ENCODE measurements at places on chromosomes 4 and X. TPM values are rescaled to one million over a fixed set of nuclear protein-coding genes. Genes with fewer than 3 reads are reported as not detected.
A peak's percentile ranks its signal among the peaks of the same experiment; 100 is the strongest.

DNA sequence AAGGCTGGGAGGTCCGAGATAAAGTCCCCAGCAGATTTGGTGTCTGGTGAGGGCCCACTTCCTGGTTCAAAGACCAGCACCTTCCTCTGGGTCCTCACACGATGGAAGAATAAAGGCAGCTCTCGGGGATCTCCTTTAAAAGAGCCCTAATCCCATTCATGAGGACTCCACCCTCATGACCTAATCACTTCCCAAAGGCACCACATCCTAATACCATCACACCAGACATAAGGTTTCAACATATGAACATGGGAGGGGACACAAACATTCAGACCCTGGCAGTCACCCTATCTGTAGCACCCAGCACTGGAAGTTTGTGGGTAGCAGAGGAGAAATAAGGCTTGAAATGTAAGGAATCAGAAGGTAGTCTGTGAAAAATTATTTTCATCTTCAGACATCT is 112.9 kb upstream of the NOCT start:
- DNase-seq: no peak
- H3K27ac ChIP-seq: no peak overlapping the region
- H3K27me3 ChIP-seq: no peaks in the 10 kb centered on the region
- peaks cover 8% of the 10 kb centered on the region for H3K4me1 ChIP-seq

DNA sequence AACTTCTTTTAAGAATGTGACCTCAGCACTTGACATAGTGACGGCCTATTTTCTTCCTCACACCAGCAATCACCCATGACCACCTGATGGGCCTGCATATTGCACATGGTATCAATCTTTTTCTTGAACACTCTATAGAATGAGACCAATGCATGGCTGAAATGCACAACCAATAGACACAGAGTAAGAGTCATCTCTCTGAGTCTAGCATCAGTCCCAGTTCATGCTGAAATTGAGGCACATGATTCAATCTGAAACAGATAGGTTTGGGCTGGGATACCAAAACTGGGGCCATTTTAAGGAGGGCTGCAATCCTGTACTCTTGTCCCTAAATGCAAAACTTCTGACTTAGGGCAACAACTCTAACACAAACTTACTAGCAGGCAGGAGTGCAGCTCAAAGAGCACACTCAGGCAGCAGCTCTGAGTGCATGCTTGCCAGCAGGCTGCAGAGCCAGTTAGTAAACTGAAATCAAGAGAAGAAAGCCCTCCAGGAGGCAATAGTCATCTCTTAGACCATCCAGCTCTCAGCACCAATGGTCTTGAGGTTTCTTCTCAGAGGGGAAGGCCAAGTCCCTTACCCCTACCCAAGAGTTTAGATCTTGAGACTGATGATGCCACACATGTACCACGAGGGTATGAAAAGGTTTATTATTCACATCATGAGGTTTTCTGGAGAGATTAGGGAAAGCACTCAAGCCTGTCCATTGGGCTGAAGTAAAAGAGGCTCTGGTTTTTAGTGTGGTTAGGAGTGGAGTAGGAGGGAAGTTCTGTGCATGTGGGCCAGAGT is 24.7 kb upstream of the GPR101 start:
- no peak overlapping the region for H3K4me3 ChIP-seq
- H3K36me3 ChIP-seq: no peaks in the 10 kb centered on the region
- no peaks in the 10 kb centered on the region for H3K4me1 ChIP-seq
- H3K27me3 ChIP-seq: peaks cover 51% of the 10 kb centered on the region

GRCh38 chrX:155966876-155967275 is 30.6 kb upstream of the IL9R start:
- H3K4me1 ChIP-seq: no peaks in the 10 kb centered on the region
- H3K4me3 ChIP-seq: no peak overlapping the region
- H3K36me3 ChIP-seq: peaks cover 6% of the 10 kb centered on the region
- H3K27ac ChIP-seq: no peak overlapping the region
- DNase-seq: no peak
- no peaks in the 10 kb centered on the region for H3K27me3 ChIP-seq

DNA sequence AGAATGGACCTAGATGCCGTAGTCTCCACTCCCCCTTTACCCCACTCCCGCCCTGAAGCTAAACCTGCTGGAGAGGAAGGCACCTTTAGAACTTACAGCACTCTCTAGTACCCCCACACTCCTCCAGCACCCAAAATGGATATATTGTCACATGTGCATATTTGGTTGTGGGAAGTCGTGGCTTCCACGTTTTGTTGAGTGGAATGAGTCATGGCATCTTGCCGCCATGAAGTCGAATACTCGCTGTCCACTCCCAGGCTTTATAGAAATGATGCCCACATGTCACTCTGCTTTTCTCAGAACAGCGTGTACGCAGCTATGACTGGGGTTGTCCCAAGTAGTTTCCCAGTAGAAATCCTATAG is 545 bp downstream of the ABCE1 start:
- H3K4me3 ChIP-seq: peak overlapping the region; percentile 86
- H3K27ac ChIP-seq: peak overlapping the region; percentile 98
- no peak for DNase-seq
- H3K4me1 ChIP-seq: peaks cover 19% of the 10 kb centered on the region

GRCh38 chr4:171612907-171613306 is 200.3 kb upstream of the GALNTL6 start:
- no peak overlapping the region for H3K4me3 ChIP-seq

DNA sequence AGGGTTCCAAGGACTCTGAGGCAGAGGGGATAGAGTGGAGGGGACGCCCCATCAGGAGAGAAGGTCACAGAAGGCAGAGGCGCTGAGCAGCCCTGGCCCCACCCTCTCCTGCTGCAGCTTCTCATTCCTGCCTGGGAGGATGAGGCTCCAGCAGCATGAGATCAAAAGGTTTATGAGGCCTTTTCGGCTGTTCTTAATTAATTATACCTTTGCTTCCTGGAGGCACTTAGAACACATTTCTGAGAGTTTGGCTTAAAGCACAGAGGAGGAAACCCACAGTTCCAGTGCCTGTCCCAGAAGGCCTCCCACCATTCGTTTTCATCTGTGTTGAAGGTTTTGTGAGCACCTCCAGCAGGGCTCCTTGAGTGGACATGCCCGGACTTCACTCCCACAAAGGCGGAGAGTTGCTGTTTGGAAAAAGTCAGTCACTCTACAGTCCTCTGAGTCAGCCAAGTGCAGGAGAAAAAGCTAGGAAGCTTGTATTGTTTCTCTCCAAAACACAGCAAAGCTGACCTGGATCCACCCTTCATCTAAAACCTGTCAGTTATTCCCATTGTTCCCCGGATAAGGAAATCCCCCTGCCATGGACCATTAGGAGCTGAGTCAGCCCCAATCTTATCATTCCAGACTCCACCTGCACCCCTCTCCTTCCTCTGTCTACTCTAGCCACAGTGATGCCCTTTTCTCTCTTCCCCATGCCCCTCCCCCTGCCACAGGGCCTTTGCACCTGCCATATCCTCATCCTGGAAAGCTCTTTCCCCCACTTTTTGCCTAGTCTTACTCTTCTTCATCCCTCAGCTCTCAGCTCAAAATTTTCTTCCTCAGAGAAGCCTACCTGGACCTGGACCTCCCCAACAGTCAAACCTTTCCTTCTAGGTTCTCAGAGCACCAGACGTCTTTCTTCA is 276.8 kb downstream of the FBXW7 start:
- DNase-seq: no peak
- H3K27me3 ChIP-seq: no peaks in the 10 kb centered on the region
- H3K4me3 ChIP-seq: no peak overlapping the region
- H3K36me3 ChIP-seq: peaks cover 3% of the 10 kb centered on the region
- peak overlapping the region; percentile 91 for H3K27ac ChIP-seq
- H3K4me1 ChIP-seq: peaks cover 12% of the 10 kb centered on the region

GRCh38 chrX:5898463-5898862 is 330.2 kb downstream of the NLGN4X start:
- no peak overlapping the region for H3K27ac ChIP-seq
- H3K27me3 ChIP-seq: no peaks in the 10 kb centered on the region
- H3K4me3 ChIP-seq: no peak overlapping the region
- no peak for DNase-seq
- no peaks in the 10 kb centered on the region for H3K4me1 ChIP-seq

DNA sequence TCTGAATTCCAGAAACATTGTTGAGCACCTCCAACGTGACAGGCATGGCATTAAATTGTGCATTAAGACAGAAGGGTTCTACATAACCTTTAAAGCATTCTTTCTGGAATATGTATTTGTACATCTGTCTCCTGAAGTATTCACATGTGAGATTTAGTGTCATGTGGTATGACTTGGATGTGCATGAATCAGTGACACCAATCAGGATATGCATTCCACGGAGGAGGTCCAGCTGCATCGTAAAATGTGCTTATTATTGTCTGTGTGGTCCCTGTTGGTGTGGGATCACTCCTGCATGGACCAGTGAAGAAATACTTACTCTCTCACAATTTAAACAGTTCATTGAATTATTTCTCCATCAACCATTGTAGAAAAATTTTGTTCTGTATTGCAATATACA is 149.0 kb downstream of the MID1 start:
- peaks cover 21% of the 10 kb centered on the region for H3K4me1 ChIP-seq
- H3K4me3 ChIP-seq: no peak overlapping the region
- DNase-seq: no peak
- H3K27me3 ChIP-seq: no peaks in the 10 kb centered on the region

DNA sequence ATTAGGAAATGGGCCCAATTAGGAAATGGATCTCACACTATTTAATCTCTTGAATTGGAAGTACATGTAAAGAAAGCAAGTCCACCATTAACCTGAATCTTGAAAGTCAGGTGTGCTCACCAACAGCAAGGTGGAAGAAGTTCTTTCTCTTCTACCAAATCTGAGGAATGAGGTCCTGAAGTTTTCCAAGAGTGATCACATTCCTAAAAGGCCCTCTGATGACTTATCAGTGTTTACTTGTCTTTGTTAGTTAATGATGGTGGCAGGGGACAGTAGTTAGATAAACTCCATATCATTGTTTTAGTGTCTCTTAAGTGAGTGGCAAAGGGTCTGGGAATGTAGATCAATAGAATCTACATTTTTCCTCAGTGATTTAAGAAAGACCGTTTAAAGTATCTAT is 61.3 kb upstream of the APELA start:
- DNase-seq: no peak
- H3K27ac ChIP-seq: no peak overlapping the region
- H3K4me1 ChIP-seq: peaks cover 10% of the 10 kb centered on the region
- no peaks in the 10 kb centered on the region for H3K27me3 ChIP-seq
- H3K4me3 ChIP-seq: no peak overlapping the region
- no peaks in the 10 kb centered on the region for H3K36me3 ChIP-seq

GRCh38 chrX:115226929-115227328 is 7.0 kb downstream of the LRCH2 start:
- DNase-seq: peak; percentile 39
- H3K27ac ChIP-seq: no peak overlapping the region
- no peaks in the 10 kb centered on the region for H3K27me3 ChIP-seq

GRCh38 chr4:85860066-85860740 is 385.3 kb downstream of the ARHGAP24 start:
- H3K4me3 ChIP-seq: no peak overlapping the region
- no peak overlapping the region for H3K27ac ChIP-seq
- no peaks in the 10 kb centered on the region for H3K36me3 ChIP-seq
- H3K27me3 ChIP-seq: no peaks in the 10 kb centered on the region
- DNase-seq: no peak
- H3K4me1 ChIP-seq: no peaks in the 10 kb centered on the region

DNA sequence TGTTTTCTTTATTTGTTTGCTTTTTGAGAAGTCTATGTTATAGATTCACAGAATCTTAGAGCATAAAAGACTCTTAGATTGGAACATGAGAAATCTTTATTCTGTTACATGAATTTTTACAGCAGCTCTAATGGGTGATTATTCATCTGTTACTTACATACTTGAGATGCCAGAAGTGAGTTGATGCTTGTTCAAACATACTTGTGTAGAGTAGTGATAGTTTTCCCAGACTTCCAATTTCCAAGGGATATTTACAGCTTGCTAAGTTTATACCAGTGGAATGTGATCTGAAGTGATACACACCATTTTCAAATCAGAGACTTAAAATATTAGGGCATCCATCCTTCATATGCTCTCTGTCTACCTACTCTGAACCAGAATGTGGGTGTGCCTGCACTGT is 252.9 kb upstream of the SMIM31 start:
- H3K27me3 ChIP-seq: no peaks in the 10 kb centered on the region
- H3K4me1 ChIP-seq: peaks cover 9% of the 10 kb centered on the region
- H3K4me3 ChIP-seq: no peak overlapping the region
- H3K36me3 ChIP-seq: no peaks in the 10 kb centered on the region

- H3K27ac ChIP-seq: no peak overlapping the region
- H3K27me3 ChIP-seq: no peaks in the 10 kb centered on the region
- DNase-seq: no peak
- no peak overlapping the region for H3K4me3 ChIP-seq
Observed at GRCh38 chrX:125605145-125605544, 285.5 kb downstream of the TEX13C start.

DNA sequence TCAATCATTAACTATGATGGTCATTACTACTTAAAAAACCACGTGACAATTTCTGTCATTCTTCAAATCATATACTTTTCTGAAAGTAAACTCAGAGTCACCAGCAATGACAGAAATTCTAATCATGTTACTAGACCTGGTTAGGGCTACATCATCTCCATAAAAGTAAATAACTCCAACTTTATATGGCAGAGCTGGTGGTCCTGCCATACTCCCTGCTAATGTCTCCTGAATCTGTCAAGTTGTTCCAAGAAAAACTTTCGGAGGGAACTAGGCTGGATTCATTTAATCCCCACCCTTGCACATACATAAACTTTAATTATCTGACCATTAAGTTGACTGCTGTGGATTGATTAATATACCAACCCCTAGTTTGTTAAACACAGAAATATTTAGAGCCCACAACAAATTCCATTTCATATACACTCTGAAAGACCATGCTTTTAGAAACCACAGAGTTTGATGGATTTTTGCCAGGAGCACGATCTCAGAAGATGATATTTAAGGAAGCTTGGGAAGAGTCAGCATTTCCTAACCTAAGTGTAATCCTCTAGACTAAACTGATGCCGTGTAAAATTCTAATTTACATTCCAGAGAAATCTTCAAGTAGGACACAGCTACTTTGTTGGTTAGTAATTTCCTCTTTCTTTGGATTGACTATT is 577.0 kb downstream of the FAT4 start:
- H3K4me1 ChIP-seq: peaks cover 7% of the 10 kb centered on the region
- no peak overlapping the region for H3K4me3 ChIP-seq
- peak overlapping the region; percentile 73 for H3K27ac ChIP-seq
- H3K36me3 ChIP-seq: no peaks in the 10 kb centered on the region
- H3K27me3 ChIP-seq: no peaks in the 10 kb centered on the region

DNA sequence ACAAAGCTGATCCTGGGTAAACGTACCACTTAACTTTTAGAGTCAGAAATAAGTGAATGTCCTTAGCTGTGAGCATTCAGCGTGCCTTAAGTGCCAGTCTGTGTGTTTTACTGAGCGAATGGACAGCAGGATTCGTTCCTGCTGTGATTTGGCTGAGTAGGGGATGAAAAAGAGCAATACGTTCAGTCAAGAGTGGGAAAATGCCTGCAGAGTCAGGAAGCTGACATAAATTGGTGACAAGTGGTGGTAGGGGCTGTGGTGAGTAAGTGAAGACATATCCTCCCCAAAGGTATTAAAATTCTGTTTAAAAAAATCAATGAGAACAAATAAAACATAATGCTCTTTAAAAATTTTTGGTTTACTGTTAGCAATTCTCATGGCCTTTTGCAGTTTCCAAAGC is 56.6 kb upstream of the TNIP3 start:
- peaks cover 29% of the 10 kb centered on the region for H3K4me1 ChIP-seq
- H3K27ac ChIP-seq: no peak overlapping the region
- H3K27me3 ChIP-seq: no peaks in the 10 kb centered on the region
- no peak overlapping the region for H3K4me3 ChIP-seq
- DNase-seq: no peak
- no peaks in the 10 kb centered on the region for H3K36me3 ChIP-seq

GRCh38 chr4:165070560-165070959 is 16.9 kb downstream of the TRIM75 start:
- H3K27me3 ChIP-seq: no peaks in the 10 kb centered on the region
- no peak overlapping the region for H3K27ac ChIP-seq
- H3K4me3 ChIP-seq: no peak overlapping the region
- no peak for DNase-seq
- H3K36me3 ChIP-seq: no peaks in the 10 kb centered on the region

The TAB3 gene
- total RNA-seq: 28.9 TPM

The PARM1 gene
- 13.6 TPM for total RNA-seq

The SPANXB1 gene
- total RNA-seq: 5.3 TPM

Measured in mesothelial cell of epicardium (in vitro differentiated cells).